Right renal cortex interstitium (tissue), 3 donors: ENCODE measurements at places on chromosomes 7 and 10. TPM values are rescaled to one million over a fixed set of nuclear protein-coding genes. Genes with fewer than 3 reads are reported as not detected.

GRCh38 chr7:36636126-36636525, 88.2 kb downstream of the AOAH start:
- DNase-seq = no peak

- no peak for DNase-seq
These were observed 6.4 kb upstream of the JAZF1 start for GRCh38 chr7:28187012-28187411.

DNA sequence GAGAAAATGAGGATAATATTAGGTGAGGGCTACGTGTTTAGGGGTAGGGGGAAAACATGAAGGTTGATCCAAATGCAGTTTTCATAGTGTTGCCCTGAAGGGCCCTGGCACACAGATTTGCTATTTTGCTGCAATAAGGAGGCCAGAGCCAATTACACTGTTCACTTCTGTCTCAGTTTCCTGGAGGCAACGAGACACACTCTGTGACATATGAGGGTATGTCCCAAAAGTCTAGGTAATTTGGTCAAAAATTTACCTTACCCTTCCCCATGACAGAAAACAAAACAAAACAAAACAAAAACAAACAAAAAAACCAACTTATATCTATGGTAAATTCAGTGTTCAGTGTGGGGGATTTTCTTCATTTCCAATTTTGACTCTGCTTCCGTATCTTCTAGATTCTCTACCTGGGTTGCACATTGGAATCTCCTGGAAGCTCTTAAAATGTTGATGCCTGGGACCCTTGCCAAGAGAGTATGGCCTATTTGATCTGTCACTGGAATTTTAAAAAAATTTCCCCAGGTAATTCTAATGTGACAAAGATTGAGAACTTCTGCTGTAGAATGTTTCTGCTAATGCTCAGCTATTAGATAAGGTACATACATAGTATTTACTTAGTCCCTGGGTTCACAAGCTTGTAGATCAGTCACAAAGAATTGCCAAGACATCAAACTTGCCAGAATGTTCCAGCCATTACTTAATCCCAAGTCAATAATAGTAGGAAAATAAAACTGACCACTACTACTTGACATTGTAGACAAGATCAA, 139.5 kb downstream of the SEMA3E start:
- DNase-seq = no peak

GRCh38 chr10:49534670-49535381, 4.1 kb downstream of the ERCC6 start:
- DNase-seq = no peak

DNA sequence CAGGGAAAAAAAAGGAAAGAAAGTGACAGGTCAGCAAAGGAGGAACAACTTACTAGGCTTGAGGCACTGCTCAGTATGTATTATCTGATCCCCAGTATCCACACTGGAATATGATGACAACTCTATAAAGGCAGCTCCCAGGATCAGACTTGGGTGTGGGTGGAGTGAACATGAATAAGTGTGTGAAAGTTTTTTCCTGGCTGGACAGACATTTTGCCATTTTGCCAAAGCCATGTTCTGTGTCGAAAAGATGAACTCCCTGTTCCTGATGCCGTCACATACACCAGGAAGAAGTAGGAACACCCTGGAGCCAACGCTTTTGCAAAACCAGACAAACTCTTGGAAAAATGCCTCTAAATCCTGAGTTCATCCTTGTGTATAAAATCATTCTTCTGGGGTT, 143.2 kb upstream of the MEOX2 start:
- no peak for DNase-seq

The NRG3 gene
- 15.6 TPM for polyA plus RNA-seq
